ENCODE measurements at places on chromosomes 7 and 10. TPM values are rescaled to one million over a fixed set of nuclear protein-coding genes. Genes with fewer than 3 reads are reported as not detected.

The SYT15B gene
- not detected for total RNA-seq

The NKX2-3 gene
- not detected for total RNA-seq

The SPDYE1 gene
- not detected for total RNA-seq

The ARHGAP22 gene
- 9.5 TPM for total RNA-seq

The DGKI gene
- total RNA-seq = under 0.01 TPM

The SEMA3C gene
- total RNA-seq = 275 TPM

The RBP3 gene
- not detected for total RNA-seq

The FAM13C gene
- 1.00 TPM for total RNA-seq

The ASZ1 gene
- not detected for total RNA-seq

The SCART1 gene
- total RNA-seq = 0.64 TPM

The OR9A2 gene
- not detected for total RNA-seq

The OR2A42 gene
- not detected for total RNA-seq

The EPHA1 gene
- 53.9 TPM for total RNA-seq

The PHYHIPL gene
- under 0.01 TPM for total RNA-seq

The RBM17 gene
- total RNA-seq = 76.1 TPM

All from nasal cavity respiratory epithelium epithelial cell of viscerocranial mucosa (primary cell).